Tibial artery (tissue), 4 donors: ENCODE measurements at places on chromosomes 3 and 15.

DNA sequence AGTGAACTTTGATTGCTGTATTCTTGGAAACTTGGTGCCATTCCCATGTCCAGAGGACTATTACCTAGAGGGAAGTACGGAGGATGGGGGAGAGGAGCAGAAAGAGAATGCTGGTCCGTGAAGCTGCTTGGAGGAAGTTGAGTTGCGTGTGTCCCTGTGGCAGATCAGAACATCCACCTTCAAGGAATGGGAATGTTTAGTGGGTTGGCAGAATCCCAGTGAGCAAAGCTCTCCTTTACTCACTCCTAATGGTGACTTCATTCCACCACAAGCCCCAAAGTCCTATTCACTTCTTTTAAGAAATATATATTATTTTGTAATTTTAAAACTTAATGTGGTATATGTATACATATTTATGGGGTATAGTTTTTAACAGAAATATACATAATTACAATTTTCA lies 247.8 kb upstream of the FEZF2 start:
- H3K27ac ChIP-seq, result no peak overlapping the region
- no peaks in the 10 kb centered on the region for H3K4me1 ChIP-seq
- no peaks in the 10 kb centered on the region for H3K36me3 ChIP-seq
- no peaks in the 10 kb centered on the region for H3K27me3 ChIP-seq
- no peak for DNase-seq

DNA sequence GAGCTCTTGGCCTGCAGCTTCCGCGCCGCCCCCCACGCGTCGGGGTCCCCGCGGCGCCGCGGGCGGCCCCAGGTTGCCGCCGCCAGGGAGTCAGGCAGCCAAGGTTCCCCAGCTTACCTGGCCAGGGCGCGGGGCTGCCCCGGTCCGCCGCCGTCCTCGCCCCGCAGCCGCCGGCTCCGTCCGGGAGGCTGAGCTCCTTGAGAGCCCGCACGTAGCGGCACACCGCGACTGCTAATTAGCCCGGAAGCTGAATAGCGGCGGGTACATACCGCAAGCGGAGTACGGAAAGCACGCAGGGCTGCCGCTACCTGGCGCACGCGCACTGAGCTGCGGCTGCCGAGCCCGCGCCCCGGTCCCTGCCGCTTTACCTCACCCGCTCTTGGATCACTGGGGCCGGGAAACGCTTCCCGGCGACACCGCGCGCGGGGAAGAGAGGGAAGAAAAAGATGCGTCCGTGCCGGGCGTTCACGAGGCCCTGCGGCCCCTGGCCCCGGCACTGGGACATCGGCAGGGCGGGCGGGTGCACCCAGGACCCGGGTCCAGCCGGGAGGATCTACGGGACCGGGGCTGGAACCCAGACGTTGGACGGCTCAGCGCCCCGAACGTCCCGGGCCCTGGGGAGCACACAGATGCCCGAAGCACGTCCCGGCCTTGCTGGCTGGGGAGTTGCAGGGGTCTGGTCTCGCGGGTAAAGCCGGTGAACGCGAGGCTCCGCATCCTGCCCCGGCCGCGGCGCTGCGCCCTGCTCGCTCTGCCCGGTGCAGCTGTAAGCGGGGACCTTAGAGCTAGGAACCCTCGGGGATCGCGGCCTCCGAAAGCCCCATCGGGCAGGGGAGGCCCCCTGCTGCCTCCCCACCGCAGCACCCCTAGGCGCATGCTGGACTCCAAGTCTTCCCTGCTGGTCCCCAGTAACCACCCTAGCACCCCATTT lies at the start of gene GOLGA8B:
Gene GOLGA8B, minus strand, starts transcription at position 253 of the 931 bp plus-strand sequence. CDS start 47,739 bp downstream, outside the sequence.
- H3K27ac ChIP-seq, result peak within 1 kb of the TSS; percentile 62
- no peaks in the 10 kb centered on the region for H3K27me3 ChIP-seq
- peak within 1 kb of the TSS; percentile 74 for H3K4me3 ChIP-seq
- DNase-seq, result no peak

GRCh38 chr3:11475324-11475723 lies 168.4 kb downstream of the VGLL4 start:
- no peak overlapping the region for H3K4me3 ChIP-seq
- H3K4me1 ChIP-seq, result peaks cover 25% of the 10 kb centered on the region
- H3K27me3 ChIP-seq, result no peaks in the 10 kb centered on the region
- H3K27ac ChIP-seq, result no peak overlapping the region
- no peaks in the 10 kb centered on the region for H3K36me3 ChIP-seq

DNA sequence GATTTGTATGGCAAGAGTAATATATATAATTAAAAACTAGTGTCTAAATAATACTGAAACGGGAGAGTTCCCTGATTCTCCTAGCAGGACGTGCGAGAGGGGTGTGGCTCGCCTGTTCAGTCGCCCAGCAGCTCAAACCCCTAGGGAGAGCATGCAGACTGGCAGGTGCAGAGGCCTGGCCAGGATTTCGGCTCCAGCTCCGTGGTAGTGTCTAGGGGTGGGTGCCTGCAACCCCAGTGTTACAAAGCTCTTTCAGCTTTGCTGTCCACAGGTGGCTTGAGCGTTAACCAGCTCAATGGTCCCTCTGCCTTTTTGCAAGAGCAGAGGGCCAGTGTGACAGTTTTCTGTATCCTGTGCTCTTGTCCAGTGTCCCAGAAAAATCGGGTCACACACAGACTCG lies 226.6 kb downstream of the ALCAM start:
- DNase-seq, result no peak
- no peaks in the 10 kb centered on the region for H3K36me3 ChIP-seq
- H3K27me3 ChIP-seq, result no peaks in the 10 kb centered on the region
- H3K4me3 ChIP-seq, result no peak overlapping the region

- H3K27ac ChIP-seq, result peak overlapping the region; percentile 66
- H3K36me3 ChIP-seq, result no peaks in the 10 kb centered on the region
- no peaks in the 10 kb centered on the region for H3K27me3 ChIP-seq
- H3K4me1 ChIP-seq, result peaks cover 23% of the 10 kb centered on the region
- no peak for DNase-seq
Observed at GRCh38 chr3:141280690-141281089, 49.1 kb downstream of the PXYLP1 start.

GRCh38 chr3:127706312-127706711 lies 33.6 kb downstream of the ABTB1 start:
- H3K27ac ChIP-seq, result peak overlapping the region; percentile 82
- H3K36me3 ChIP-seq, result no peaks in the 10 kb centered on the region
- peak; percentile 60 for DNase-seq
- H3K4me3 ChIP-seq, result no peak overlapping the region
- H3K27me3 ChIP-seq, result no peaks in the 10 kb centered on the region

DNA sequence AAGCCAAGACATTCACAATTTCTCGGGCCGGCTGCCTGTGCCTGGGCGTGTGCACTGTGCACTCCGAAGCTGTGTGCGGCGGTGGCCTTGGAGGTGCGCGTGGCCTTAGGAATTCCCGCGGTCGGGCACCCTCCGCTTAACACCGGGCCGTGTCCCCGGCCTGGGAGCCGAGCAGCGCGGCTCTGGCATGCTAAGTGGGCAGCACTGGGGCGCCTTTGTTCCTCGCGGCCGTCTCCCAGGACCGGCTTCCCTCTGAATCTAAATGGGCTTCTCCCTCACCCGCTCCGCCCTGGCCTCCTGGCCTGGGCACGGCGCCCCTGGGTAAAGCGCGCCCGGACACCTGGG lies 498 bp upstream of the ARNT2 start:
- no peak for DNase-seq
- peak overlapping the region; percentile 84 for H3K27ac ChIP-seq
- peaks cover 16% of the 10 kb centered on the region for H3K4me1 ChIP-seq
- no peaks in the 10 kb centered on the region for H3K27me3 ChIP-seq
- peak overlapping the region; percentile 72 for H3K4me3 ChIP-seq
- H3K36me3 ChIP-seq, result no peaks in the 10 kb centered on the region

- H3K27me3 ChIP-seq, result no peaks in the 10 kb centered on the region
- no peak for DNase-seq
- H3K4me3 ChIP-seq, result no peak overlapping the region
- H3K36me3 ChIP-seq, result no peaks in the 10 kb centered on the region
- peaks cover under 1% of the 10 kb centered on the region for H3K4me1 ChIP-seq
Observed at GRCh38 chr3:176937541-176937940, 259.7 kb downstream of the TBL1XR1 start.

DNA sequence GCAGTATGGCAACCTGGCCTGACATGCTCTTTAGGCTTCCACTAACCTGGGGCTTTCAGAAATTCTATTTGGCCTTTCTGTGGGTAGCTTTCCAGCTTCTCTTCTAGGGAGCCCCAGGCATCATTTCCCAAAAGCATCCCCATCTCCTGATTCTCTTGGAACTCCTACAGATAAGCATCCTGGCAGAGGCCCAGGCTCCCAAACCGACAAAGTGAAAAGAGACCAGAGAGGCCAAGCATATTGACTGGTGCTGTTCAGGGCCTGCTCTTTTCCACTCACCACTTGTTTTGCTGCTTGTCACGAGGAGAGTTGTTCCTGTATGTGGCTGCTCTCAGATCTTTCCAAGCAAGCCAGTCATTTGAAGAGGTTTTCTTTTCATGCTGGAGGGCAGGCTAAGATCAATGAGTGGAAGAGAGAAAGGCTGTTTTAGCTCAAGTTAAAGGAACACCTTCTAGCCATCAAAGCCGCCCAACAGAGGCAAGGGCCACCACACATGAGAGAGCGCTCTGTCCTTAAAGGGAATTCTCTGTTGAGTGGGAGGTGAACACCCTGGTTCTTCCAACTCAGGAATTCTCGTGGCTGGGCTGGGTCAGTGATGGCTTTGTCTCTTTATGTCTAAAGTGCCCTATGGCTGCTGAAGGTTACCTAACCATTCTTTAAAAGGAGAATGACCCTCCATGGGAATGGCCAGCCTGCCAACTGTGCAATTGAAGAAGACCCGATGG lies 31.1 kb upstream of the NR2E3 start:
- peaks cover 18% of the 10 kb centered on the region for H3K4me1 ChIP-seq
- no peak overlapping the region for H3K4me3 ChIP-seq
- H3K27me3 ChIP-seq, result no peaks in the 10 kb centered on the region

- peaks cover 6% of the 10 kb centered on the region for H3K36me3 ChIP-seq
- peak; percentile 20 for DNase-seq
- peaks cover 38% of the 10 kb centered on the region for H3K27me3 ChIP-seq
- H3K4me3 ChIP-seq, result no peak overlapping the region
Observed at GRCh38 chr15:67815036-67815592, 10.2 kb upstream of the SKOR1 start.

GRCh38 chr3:165346503-165346902 lies 150.3 kb upstream of the SLITRK3 start:
- no peaks in the 10 kb centered on the region for H3K36me3 ChIP-seq
- no peaks in the 10 kb centered on the region for H3K27me3 ChIP-seq

DNA sequence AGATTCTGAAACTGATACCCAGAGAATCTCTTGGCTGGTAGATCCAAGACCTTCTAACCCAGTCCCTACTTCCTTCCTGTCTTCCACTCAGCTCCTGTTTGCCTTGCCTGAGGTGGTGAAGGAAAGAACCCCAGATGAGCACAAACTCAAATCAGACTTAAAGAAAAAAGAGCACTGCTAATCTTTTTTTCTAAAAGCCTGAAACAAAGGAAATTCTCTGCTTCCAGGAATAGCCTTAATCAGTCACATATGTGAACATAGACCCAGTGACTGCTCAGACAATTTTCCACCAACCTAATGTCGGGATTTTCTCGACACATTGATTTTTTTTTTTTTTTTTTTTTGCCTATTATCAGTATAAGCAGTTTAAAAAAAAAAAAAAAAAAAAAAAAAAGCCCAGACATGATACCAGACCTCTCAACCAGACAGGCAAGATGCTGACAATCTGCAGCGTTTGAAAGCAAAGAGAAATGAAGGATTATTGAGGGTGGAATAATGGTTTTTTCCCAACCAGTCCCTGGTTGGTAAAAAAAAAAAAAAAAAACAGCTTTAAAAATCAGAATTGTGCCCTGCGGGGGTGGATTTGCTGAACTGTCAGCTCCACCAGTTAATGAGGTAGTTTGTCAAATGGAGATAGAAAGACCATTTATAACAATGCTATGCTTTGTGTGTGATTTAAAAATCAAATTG lies 256.8 kb upstream of the RARB start:
- no peaks in the 10 kb centered on the region for H3K36me3 ChIP-seq
- no peak for DNase-seq
- no peaks in the 10 kb centered on the region for H3K4me1 ChIP-seq

DNA sequence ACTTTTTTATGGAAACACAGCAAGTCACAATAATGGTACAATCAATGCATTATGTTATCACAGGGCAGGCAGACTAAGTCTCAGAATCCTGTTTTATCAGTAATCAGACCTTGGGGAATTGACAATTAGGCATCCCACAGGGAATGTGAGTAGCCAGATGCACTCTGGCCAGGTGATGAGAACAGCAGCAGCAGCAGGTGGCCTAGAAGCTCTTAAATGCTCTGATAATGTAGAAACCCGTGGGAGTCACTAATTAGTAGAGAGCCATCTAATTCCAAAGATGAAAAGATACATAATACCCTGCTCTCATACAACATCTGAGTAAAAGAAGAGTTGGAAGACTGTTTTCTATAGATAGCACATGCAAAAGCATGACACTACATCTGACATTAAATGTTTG lies 12.6 kb downstream of the CEP152 start:
- H3K27ac ChIP-seq, result no peak overlapping the region
- no peak overlapping the region for H3K4me3 ChIP-seq
- no peak for DNase-seq
- no peaks in the 10 kb centered on the region for H3K4me1 ChIP-seq

DNA sequence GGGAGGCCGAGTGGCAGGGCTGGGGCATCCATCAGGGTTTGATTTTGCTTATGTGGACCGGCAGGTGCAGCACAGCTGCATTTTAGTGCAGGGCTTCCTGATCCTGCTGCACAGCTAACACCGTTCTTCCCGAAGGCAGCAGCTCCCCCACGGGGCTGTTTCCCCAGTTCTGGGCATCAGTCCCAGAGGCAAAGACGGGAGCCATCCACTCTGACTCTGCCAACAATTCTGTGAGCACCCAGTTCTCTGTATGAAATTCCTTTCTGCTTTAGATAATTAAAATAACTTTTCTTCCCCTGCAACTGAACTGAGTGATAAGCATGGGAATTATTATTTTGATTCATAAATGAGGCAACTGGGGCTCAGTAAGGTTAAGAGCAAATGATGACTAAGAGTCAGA lies 262.9 kb upstream of the ATP10A start:
- DNase-seq, result no peak
- H3K27ac ChIP-seq, result no peak overlapping the region
- H3K4me1 ChIP-seq, result no peaks in the 10 kb centered on the region
- H3K36me3 ChIP-seq, result no peaks in the 10 kb centered on the region
- H3K27me3 ChIP-seq, result peaks cover 4% of the 10 kb centered on the region

DNA sequence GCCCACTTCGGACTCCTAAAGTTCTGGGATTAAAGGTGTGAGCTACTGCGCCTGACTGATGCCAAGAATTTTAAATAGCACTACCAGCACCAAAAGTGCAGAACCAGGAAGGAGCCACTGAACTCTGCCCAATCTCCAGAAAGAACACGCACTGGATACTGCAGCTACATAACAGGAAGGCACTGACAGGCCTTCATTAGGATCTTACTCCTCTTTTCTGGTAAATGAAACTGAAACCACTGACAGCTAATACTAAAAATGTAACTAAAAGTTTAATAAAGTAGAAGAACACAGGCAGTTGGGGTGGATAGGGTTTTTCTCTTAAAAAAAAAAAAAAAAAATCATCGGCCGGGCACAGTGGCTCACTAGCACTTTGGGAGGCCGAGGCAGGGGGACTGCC lies 74.1 kb upstream of the CHRM5 start:
- H3K27me3 ChIP-seq, result no peaks in the 10 kb centered on the region
- H3K4me3 ChIP-seq, result no peak overlapping the region
- H3K27ac ChIP-seq, result no peak overlapping the region
- no peaks in the 10 kb centered on the region for H3K36me3 ChIP-seq
